ENCODE measurements at places on chromosomes 16 and 17.

- DNase-seq = no peak
These were observed 12.4 kb downstream of the SNTB2 start for GRCh38 chr16:69199382-69199781.

DNA sequence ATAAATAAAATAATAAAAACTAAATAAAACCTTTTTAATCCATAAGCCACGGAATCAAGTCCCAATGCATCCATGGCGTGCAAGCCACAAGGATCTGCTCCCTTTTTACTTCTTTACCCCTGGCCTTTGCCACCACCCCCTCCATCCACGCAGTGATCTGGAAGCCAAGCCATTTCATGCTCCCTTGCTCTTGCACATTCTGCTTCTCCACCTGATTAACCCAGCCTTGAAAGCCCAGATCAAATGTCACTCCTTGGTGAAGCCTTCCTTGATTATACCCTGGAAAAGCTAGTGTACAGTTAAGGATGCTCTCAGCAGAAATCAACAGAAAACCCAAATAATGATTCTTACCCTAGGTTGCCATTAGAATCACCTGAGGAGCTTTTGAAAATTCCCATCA is 9.9 kb downstream of the LRRC3C start:
- DNase-seq = no peak

- no peak for DNase-seq
These were observed 223.2 kb downstream of the C16orf78 start for GRCh38 chr16:49596648-49597291.

DNA sequence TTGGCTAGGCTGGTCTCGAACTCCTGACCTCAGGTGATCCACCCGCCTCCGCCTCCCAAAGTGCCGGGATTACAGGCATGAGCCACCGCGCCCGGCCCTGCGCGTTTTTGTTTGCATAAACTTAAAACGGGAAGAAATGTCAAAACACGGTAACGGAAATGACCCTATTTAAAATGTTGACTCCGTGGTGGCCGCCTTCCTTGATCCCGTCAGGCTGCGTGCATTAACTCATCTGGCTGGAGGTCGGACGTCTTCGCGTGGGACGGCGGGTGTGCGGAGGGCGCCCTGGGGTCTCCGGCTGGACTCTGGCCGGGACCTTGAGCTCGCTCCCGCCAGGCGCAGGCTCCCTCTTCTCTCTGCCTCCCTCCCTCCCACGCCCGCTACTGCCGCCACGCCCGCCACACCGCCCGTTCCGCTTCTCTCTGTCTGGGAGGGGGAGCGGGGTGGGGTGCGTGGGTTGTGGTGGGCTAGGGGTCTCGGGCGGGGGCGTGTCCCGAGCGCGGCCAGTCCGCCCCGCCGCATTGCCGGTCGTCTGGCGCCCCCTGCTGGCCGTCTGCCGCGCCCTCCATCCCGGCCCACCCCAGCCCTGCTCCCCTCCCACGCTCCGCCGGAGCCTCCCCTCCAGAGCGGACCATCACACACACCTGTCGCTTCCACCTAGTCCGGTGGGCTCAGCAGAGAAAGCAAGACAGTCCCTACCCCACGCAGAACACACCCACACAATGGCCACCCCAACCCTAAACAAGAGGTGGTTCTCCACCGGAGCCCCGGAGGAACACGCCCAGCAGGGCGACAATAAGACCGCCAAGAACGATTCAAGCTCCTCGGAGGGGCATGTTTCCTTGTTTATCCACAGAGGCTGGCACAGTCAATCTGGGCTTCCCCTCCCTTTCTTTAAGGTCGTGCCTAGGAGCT is 1.2 kb upstream of the CCDC42 start:
- DNase-seq = peak; percentile 14

DNA sequence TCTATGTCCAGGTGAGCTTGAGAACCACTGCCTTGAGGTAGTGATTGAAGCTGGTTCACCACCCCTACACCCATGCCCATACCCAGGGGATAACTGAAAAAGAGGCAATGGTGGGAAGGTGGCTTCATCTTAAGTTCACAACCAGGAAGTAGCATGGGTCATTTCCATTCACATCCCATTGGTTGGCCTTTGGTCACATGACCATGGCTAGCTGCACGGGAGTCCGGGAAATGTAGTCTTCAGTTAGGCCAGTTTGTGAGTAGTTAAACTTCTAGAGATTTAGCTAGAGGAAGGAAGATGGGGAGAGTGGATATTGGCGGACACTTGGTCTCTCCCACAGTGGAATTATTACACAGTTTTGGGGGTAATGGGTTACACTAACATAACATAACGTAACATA is 92.9 kb downstream of the RGS9 start:
- no peak for DNase-seq

DNA sequence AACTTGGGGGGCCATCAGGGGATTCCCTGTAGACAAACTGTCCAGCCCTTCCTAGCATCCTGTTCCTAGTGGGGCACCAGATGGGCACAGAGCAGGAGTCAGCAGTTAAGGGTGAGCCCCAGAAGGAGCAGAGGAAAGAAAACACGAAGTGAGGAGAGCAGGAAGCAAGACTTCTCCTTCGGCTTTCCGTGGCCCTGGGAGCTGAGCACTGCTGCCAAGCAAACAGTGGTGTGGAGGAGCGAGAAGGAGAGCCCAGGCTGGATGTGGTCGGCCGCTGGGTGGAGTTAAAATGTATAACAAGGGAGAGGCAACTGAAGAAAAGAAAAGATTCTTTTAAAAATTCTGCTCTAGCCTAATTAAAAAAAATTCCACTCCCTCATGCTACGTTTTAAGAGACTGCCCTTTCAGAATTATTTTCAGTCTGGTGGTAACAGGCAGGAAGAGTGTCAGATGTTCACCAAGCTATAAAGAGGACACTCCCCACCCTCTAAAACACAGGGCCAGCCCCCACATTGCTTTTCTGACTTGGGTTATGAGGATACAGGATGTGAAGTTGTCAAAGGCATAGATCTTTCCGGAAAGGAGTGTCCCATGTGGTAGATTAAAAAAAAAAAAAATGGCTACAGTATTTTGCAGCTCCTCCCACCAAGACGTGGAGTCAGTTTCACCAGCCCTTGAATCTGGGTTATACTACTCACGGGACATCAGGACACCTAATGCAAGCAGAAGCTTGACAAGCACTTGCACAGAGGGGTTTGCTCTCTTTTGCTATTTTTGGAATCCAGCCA is 74.9 kb upstream of the ZFHX3 start:
- DNase-seq = peak; percentile 31

- no peak for DNase-seq
These were observed 230.4 kb downstream of the ZNF423 start for GRCh38 chr16:49625311-49626065.

GRCh38 chr17:74088285-74088933 is 115.1 kb upstream of the RPL38 start:
- DNase-seq = no peak

DNA sequence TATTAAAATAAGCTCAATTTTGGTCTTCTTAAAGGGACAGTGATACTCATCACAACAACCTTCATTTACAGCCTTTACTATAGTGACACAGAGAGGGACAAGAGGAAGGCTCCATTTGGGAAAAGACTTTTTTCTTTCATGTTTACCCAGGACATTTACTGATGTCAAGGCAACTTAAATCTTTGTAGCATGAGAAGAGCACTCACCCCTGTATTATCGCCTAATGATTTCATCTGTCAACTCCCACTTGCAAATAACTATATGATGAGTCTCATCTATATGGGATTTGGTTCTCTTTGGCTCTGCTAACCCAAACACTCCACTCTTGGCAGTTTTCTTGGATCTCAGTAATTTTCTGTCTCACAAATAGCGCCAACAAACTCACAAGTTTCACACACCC is 24.1 kb downstream of the BLMH start:
- DNase-seq = peak; percentile 29

GRCh38 chr17:57833179-57833939 is 16.5 kb downstream of the MRPS23 start:
- peak; percentile 59 for DNase-seq

- DNase-seq = no peak
These were observed 320.7 kb downstream of the SEC14L1 start for GRCh38 chr17:77461277-77462057.

DNA sequence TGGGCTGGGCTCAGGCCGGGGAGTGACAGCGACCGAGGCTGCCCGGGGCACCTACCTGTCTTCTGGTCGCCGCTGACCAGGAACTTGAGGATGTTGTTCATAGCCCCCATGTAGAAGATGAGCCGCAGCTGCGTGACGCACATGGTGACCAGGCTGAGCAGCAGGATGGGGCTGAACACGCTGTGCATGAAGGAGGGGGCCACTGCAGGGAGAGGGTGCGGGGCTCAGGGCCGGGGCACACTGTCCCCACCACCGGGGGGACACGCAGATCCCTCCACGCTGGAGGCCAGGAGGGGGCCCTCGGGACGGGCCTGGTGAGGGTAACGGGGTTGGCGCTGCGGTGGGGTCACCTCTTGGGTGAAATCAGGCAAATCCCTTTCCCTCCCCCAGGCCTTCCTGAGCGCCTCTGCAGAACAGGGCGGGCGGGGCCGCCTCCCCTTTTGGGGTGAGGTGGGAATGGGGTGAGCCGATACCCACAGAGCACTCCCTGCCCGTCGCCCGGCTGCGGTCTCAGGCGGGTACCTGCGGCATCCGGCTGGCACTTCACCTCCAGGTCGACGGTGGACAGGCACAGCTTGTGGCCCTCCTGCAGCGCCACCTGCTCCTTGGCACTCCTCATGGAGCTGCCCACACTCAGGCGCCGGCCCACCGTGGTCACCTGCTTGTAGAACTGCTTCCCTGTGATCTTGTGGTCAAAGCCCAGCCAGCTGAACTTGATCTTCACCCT is 28.3 kb upstream of the PITPNA start:
- no peak for DNase-seq

DNA sequence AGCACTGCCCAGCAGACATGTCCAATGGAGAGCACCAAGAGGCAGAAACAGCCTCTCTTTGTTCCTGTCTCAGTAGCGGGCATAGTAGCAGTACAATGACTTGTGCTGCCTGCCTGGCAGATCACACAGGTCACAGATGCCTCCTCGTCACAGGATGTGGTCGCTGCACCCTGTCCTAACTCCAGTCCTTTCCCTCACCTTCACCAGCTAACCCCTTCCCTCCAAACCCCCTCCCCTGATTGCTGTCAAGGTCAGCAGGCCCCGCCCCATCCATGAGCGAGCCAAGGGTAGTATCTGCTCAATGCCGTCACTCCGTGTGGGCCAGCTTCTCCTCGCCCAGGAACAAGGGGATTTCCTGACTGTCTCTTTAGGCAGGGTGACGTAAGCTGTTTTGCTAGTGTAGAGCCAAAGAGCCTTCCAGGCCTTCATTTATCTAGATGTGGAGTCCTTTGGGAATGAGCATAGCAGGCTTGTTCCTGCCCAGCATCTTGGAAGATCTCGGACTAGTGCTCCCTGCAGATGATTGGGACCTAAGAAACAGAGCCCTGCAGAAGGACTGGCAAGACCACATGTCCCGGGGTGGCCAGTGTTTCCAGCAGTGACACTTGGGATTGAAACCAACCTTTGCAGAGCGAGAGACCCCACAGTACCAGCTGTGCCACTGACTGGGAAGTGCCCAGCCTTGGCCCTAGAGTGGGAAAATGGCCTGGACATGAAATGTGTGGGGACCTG is 75.9 kb upstream of the TNRC6C start:
- peak; percentile 85 for DNase-seq

- no peak for DNase-seq
These were observed 1.0 kb downstream of the RHBDL3 start for GRCh38 chr17:32266389-32267301.
